ENCODE measurements at places on chromosomes 2 and 18.

DNA sequence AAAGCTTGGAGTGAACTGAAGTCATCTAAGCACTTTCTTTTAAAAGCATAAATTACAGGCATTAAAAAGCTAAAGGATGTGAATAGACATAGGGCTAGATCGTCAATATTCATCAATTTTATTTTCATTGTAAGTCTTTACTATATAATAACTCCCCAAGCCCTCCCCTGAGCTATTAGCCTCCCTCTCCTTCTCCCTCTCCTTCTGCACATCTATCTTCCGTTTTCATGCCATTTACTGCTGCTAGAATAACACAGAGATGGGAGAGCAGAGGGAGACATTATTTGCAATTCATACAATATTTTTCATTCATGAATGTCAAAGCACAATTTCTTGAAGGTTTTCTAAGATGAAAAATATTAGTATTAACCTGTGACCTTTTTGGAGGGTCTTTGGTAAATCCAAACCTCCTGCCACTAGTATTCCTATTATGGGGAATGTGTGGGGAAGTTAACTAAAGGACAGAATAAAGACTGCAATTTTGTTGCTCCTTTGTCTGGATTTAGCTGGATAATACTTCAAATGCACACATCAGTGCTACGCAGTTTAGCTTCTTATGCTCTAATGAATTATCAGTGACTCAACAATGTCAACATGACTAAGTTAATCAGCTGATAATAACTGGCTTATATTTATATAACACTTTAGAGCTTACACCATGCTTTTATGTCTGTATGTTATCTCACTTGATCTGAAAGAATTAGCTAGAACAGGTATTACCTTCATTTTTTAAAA, 28.2 kb upstream of the MFF start:
- no peak for DNase-seq

DNA sequence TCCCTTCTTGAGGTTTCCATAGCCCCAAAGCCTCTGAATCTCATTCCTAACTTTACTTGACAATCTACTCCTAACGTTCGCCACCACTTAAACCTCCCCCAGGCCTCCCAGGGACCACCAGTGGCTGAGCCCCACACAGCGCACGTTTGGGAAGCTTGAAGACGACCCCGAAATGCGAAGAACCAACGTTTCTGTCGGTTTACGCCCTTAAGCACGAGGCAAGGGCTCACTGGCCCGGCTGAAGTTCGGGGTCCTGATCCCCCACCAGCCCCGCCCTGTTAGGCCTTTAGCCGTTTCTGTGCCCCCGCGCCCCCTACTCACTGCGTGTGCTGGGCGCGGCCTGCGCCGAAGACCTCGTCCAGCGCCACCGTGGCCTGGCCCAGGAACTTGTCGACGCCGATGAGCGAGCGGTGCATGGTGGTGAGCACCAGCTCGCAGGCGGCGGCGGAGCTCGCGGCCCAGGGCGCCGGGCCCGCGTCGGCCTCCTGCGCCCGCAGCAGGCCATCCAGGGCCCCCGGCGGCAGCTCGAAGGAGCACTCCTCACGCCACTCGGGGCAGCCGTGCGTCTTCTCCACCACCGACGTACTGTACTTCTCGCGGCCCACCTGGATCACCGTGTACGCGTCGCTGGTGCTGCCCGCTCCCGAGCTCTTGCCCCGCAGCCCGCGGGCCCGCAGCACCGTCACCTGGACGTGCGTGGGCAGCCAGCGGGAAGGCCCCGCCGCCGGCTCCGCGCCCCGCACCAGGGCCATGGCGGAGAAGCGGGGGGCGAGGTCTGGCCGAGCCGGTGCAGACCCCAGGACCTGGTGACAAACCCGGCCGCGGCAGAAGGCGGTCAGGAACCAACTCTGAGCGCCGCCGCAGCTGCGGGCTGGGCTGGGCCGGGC, 479 bp downstream of the RAB11FIP5 start:
- DNase-seq = peak; percentile 13

DNA sequence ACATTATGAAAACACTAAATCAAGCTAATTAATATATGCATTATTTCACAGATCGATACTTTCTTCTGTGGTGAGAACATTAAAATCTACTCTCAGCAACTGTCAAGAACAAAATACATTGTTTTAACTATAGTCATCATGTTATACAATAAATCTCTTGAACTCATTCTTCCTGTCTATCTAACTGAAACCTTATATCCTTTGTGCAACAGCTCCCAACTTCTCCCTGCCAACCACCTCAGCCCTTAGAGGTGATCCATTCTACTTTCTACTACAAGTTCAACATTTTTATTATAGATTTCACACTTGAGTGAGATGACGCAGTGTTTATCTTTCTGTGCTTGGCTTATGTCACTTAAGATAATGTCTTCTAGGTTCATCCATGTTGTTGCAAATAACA, 535.2 kb upstream of the CRIM1 start:
- no peak for DNase-seq

DNA sequence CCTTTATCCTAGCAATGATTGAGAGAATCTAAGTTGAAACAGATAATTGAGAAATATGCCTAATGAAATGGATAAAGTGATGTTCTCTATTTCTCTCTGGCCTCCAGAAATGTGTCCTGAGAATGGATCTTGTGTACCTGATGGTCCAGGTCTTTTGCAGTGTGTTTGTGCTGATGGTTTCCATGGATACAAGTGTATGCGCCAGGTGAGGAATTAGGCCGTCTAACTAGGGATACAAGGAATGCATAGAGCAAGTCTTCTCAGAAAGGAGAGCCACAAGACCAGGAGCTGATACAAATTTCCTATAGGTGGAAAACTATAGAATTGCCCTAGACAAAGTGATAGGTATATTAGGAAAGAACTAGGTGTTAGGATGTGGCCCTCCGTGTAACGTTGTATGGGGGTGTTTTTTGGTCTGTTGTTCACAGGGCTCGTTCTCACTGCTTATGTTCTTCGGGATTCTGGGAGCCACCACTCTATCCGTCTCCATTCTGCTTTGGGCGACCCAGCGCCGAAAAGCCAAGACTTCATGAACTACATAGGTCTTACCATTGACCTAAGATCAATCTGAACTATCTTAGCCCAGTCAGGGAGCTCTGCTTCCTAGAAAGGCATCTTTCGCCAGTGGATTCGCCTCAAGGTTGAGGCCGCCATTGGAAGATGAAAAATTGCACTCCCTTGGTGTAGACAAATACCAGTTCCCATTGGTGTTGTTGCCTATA, 592 bp upstream of the CAD start:
- no peak for DNase-seq

DNA sequence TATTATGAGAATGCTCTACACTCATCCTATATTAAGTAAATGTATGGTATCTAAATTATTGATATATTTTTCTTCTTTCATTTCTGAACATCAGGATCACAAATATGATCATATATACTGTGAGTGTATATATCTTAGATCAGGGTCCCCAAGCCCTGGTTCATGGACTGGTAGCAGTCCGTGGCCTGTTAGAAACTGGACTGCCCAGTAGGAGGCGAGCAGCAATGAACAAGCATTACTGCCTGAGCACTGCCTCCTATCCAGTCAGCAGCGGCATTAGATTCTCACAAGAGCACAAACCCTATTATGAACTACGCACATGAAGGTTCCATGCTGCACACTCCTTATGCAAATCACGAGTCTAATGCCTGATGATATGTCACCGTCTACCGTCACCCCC, 1247.1 kb upstream of the NXPH2 start:
- no peak for DNase-seq

- no peak for DNase-seq
These were observed 102.2 kb downstream of the PTGR3 start for GRCh38 chr18:75106746-75107145.

DNA sequence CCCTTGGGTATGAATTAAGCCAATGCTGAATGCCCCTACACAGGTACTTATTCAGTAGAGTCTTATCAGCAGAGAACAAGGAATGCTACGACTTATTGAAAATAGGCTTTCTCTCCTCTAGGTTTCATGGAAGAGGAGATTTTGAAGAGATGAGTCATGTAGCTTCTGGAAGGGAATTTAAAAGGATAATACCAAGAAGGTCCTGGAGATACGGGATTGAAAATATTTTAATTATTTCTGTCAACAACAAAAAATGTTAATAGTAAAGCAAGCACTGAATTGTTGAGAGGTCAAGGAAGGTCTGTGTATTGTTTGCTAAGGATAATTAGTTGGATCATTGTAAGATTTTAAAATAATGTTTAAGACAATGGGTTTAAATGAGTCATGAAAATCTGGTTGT, 293.0 kb upstream of the SPHKAP start:
- DNase-seq = peak; percentile 52

DNA sequence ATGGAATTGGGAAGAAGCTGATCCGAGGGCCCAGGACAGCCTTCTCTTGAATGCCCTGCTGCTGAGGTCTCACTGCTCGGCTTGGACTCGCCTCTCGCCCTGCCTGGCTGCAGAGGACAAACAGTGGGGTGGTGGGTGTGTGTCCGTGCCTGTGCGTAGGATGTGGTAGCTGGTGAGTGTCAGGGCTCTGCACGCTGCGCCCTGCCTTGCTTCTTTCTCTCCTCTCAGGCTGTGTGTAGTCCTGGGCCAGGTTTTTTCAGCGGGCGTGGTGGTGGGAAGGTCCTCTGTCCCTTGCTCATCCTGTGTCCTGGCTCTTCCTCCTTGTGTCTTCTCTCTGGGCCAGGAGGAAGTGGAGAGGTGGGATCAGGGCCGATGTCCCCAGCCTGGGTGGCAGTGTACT, 44.8 kb downstream of the RRM2 start:
- no peak for DNase-seq

DNA sequence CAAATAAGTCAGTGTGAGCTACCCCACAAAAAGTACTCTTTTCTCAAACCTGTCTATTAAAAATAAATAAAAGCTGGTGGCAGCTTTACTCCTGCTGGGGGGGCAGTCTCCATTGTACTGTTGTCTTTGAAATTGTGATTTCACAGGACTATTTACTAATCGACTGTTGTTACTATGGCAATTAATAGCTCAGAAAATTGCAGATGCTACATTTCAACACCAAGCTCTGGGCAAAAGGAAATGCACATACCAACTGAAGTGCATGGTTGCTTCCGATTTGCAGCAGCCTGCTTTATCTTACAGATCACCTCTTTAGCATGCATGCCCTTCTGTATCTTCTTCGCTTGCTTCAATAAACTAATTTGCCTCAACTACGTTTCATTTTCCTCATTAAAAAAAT, 117.6 kb upstream of the DAPL1 start:
- DNase-seq = no peak

DNA sequence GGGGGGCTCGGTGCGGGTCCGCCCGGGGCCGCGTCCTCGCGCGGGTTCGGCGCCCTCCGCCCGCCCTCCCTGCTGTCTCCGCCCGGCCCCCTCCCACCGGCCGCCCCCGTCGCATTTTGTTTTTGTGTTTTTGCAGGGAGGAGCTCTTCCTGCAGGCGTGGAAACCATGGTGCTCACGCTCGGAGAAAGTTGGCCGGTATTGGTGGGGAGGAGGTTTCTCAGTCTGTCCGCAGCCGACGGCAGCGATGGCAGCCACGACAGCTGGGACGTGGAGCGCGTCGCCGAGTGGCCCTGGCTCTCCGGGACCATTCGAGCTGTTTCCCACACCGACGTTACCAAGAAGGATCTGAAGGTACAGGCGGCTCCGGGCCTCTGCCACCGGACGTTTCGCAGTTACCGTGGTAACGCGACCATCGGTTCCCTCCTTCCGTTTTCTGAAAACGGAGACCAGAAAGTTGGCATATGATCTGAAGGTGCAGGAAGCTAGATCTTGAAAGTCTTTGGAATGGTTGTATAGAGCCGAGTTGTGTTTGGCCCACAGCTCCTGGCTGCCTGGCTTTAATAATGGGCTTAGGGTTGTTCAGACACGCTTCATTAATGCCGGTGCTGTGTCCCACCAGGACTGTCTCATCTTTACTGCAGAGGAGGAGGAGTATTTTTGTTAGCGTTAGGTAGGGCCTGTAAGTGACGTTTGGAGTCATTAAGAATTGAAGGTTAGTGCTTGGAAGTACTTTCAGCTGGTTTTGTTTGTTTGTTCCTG, 891 bp downstream of the KDM3A start:
- peak; percentile 41 for DNase-seq

DNA sequence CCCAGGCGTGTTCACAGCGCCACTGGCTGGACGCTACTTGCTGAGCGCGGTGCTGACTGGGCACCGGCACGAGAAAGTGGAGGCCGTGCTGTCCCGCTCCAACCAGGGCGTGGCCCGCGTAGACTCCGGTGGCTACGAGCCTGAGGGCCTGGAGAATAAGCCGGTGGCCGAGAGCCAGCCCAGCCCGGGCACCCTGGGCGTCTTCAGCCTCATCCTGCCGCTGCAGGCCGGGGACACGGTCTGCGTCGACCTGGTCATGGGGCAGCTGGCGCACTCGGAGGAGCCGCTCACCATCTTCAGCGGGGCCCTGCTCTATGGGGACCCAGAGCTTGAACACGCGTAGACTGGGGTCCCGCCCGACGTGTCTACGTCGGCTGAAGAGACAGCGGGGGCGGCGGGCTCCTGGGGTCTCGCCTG, 891 bp upstream of the KHK start:
- peak; percentile 46 for DNase-seq

- no peak for DNase-seq
These were observed 825 bp downstream of the ITGA6 start for GRCh38 chr2:172427990-172428831.

GRCh38 chr2:189048189-189048588, 74.0 kb downstream of the COL3A1 start:
- no peak for DNase-seq

DNA sequence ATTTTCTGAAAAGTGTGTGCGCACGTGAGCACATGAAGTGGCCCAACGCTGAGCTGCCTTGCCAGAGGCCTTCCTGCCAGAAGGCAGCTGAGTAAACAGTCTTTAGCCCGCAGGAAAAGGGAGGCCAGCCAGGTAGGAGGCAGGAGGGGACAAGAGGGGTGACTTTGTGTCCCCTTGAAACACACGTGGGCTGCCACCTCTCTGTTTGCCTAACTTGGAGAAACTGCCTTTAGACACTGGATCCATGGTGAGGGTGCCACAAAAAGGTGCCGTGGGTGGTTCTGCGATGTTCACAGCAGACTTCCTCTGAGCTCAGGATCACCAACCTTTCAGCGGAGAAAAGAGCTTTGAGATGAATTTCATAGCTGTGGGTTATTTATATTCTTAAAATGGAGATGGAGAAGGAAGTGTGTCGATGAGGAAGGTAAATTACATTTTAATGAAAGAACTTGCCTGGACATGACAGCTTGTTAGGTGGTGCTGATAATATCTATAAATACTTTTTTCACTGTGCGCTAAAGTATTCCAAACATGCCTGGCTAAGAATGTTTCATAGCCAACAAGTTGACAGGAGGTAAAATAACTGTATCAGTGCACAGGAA, 36.6 kb upstream of the ASB1 start:
- DNase-seq = no peak

GRCh38 chr2:172311921-172312345, 115.5 kb upstream of the ITGA6 start:
- DNase-seq = no peak

DNA sequence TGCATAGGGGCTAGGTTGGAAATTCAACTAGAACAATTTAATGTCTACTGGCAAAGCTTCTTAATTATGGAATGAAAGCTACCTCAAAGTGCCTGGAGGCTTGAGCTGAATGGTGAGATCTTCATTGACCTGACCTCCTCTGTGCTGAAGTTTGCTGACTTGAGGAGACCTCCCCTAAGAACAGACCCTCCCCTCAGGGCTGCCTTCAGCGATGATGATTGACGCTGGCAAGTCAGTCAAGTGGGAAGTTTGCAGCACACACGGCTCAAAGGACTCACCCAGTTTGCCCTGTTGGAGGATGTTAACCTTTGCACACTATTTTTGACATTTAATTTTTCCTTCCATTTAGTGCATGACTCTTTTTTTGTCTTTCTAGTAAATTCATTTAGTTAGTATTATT, 17.2 kb upstream of the POLE4 start:
- DNase-seq = no peak

- no peak for DNase-seq
These were observed 19.2 kb downstream of the ITGA6 start for GRCh38 chr2:172446474-172447063.
